ENCODE measurements at places on chromosomes 6 and 20. TPM values are rescaled to one million over a fixed set of nuclear protein-coding genes. Genes with fewer than 3 reads are reported as not detected.

The MLIP gene
- not detected for total RNA-seq

GRCh38 chr20:38216201-38216600 lies 44.3 kb downstream of the KIAA1755 start:
- no peaks in the 10 kb centered on the region for H3K27me3 ChIP-seq
- H3K4me1 ChIP-seq = peaks cover 4% of the 10 kb centered on the region
- no peak for DNase-seq

- no peaks in the 10 kb centered on the region for H3K4me1 ChIP-seq
- no peak overlapping the region for H3K4me3 ChIP-seq
- H3K27me3 ChIP-seq = no peaks in the 10 kb centered on the region
- no peaks in the 10 kb centered on the region for H3K36me3 ChIP-seq
These were observed 62.2 kb downstream of the RFPL4B start for GRCh38 chr6:112409311-112409710.

DNA sequence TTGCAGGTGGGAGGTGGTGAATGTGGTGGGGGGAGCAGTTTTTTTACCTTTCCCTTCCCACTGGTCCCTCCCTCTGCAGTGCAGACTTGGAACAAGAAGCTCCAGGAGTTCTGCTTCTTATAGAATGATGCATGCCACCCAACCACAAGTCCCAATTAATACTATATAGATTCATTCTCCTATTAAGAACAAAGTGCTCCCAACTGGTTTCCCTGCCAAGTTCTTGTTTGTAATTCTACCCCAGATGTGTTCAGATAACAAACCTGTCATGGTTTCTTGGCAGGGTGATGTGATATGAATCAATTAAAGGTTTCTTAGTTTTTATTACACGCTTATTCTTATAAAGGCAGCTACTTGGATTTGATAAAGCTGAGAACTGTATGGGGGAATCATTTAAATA lies 23.9 kb downstream of the HDDC2 start:
- no peak for DNase-seq
- H3K4me3 ChIP-seq = no peak overlapping the region
- H3K27me3 ChIP-seq = no peaks in the 10 kb centered on the region

DNA sequence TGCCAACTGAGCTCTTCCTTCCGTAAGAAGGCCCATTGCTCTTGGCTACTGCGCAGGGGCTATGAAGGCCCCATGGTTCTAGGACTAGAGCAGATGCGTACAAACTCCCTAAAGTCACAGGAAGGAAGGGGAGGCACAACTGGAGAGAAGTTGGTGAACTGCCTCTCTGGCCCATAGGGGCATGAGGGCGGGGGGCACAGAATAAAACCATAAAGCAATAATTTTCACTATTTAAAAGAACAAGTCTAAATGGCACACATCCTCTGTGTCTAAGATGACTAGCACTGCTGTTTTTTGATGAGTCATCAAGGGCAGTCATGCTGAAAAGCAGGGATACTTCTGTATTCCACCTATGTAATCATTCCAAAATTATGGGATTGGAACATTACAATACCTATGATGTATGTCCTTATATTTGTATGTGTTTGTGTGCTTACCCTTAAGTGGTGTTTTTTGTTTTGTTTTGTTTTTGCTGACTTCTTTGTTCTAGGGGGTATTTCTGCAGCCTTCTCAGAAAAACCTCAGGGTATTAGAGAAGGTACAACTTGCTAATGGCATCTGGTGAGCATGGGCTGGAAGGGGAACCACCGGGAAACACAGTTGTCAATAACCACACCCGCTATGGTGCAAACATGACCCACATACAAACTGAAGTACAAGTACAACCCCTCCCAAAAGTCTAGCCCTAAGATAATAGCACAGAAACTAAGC lies 36.9 kb downstream of the B4GALT5 start:
- H3K27me3 ChIP-seq = no peaks in the 10 kb centered on the region
- H3K4me3 ChIP-seq = no peak overlapping the region
- DNase-seq = no peak
- peaks cover 44% of the 10 kb centered on the region for H3K4me1 ChIP-seq

The MDFI gene
- not detected for total RNA-seq

- no peak for DNase-seq
- H3K27ac ChIP-seq = no peak overlapping the region
- H3K4me1 ChIP-seq = no peaks in the 10 kb centered on the region
- no peaks in the 10 kb centered on the region for H3K36me3 ChIP-seq
- H3K27me3 ChIP-seq = no peaks in the 10 kb centered on the region
- H3K4me3 ChIP-seq = no peak overlapping the region
These were observed 92.9 kb downstream of the TASP1 start for GRCh38 chr20:13545790-13546189.

DNA sequence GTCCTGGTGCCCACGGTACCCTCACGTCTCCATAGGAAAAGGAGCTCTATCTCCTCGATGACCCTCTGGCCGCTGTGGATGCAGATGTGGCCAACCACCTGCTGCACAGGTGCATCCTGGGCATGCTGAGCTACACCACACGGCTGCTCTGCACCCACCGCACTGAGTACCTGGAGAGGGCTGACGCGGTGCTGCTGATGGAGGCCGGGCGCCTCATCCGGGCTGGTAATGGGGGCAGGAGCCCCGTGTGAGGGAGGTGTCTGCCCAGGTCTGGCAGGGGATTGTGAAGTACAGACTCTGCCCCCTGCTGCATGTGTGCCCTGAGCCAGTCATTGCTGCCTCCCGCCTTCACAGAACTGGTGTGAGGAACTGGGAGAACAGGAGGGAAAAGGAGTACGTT lies 12.4 kb downstream of the DLK2 start:
- H3K27ac ChIP-seq = no peak overlapping the region
- H3K36me3 ChIP-seq = peaks cover 73% of the 10 kb centered on the region
- no peak overlapping the region for H3K4me3 ChIP-seq
- no peaks in the 10 kb centered on the region for H3K27me3 ChIP-seq

The PRRT1 gene
- 3.2 TPM for total RNA-seq

GRCh38 chr20:60192326-60192725 lies 234.1 kb downstream of the CDH26 start:
- no peak overlapping the region for H3K27ac ChIP-seq
- DNase-seq = no peak
- no peaks in the 10 kb centered on the region for H3K36me3 ChIP-seq
- H3K4me3 ChIP-seq = no peak overlapping the region
- no peaks in the 10 kb centered on the region for H3K27me3 ChIP-seq
- H3K4me1 ChIP-seq = no peaks in the 10 kb centered on the region

DNA sequence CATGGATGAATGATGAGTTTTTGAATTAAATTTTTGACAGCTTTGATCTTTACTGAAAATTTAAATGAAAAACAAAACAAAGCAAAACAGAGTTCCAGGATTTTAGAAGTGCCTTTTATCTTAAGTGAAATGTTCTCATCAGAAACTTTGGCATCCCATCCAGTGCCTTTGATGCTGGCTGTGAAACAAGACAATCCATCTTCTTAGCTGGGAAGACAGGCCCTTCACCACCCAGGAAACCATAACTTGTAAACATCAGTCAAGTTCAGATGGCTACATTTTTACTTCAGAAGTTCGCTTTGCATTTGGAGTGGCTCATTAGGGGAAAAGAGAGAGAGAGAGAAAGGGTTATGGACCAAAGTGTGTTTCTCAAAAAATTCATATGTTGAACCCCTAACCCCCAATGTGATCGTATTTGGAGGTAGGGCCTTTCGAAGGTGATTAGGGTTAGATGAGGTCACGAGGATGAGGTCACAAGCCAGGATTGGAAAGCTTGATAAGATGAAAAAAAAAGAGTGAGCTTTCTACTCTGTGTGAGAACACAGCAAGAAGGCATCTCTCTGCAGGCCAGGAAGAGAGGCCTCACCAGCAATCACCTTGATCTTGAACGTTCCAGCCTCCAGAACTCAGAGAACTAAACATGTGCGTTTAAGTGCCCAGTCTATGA lies 366.5 kb downstream of the PRKN start:
- no peak overlapping the region for H3K4me3 ChIP-seq
- H3K36me3 ChIP-seq = no peaks in the 10 kb centered on the region
- H3K27me3 ChIP-seq = no peaks in the 10 kb centered on the region
- no peak overlapping the region for H3K27ac ChIP-seq
- DNase-seq = no peak

- H3K4me1 ChIP-seq = no peaks in the 10 kb centered on the region
- no peak for DNase-seq
- H3K4me3 ChIP-seq = no peak overlapping the region
These were observed 481.6 kb downstream of the PRKN start for GRCh38 chr6:162245830-162246420.

DNA sequence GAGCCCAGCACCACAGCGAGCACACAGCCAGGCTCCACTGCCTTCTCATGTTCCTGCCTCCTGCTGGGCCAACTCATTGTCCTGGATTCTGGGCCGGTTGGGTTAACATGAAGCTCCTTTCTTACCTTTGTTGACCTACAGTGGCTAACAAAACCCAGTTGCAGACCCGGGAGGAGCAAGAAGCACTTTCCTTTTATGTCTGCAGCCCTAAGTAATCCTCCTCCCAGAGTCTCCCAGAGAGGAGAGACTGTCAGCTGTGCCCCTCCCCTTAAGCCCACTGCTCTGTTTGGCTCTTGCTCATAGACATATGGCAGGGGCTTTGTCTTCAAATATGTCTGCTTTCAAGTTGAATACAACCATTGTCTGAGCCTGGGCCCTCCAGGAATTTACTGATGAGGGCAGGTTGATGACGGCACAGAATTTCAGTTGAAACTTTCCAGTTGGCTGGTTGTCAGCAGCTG lies 55.2 kb downstream of the PSMB1 start:
- no peak for DNase-seq
- no peaks in the 10 kb centered on the region for H3K4me1 ChIP-seq
- no peak overlapping the region for H3K27ac ChIP-seq
- no peaks in the 10 kb centered on the region for H3K36me3 ChIP-seq
- no peak overlapping the region for H3K4me3 ChIP-seq

- no peak overlapping the region for H3K27ac ChIP-seq
- H3K4me3 ChIP-seq = no peak overlapping the region
- H3K36me3 ChIP-seq = no peaks in the 10 kb centered on the region
- DNase-seq = no peak
- no peaks in the 10 kb centered on the region for H3K27me3 ChIP-seq
These were observed 36.3 kb upstream of the DDR1 start for GRCh38 chr6:30847971-30848436.

DNA sequence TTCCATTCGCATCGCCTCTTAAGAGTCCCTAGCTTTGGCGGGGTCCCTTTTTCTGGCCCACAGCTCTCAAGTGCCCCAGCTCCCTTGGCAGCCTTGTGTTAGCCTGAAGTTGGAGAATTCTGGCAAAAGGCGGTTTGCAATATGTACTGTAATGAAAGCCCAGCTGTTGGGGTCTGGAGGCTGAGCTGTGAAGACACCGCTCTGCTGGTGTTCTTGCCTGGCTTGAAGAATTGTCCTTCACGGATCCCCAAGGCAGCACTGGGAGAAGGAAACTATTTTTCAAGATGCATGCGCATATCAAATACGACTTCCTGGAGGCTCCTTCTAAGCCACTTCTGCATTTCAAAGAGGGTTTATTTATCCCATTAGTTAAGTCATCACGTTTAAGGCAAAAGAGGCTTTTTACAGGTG lies 21.4 kb upstream of the CITED2 start:
- H3K27me3 ChIP-seq = no peaks in the 10 kb centered on the region
- DNase-seq = no peak
- H3K36me3 ChIP-seq = no peaks in the 10 kb centered on the region
- H3K27ac ChIP-seq = no peak overlapping the region

DNA sequence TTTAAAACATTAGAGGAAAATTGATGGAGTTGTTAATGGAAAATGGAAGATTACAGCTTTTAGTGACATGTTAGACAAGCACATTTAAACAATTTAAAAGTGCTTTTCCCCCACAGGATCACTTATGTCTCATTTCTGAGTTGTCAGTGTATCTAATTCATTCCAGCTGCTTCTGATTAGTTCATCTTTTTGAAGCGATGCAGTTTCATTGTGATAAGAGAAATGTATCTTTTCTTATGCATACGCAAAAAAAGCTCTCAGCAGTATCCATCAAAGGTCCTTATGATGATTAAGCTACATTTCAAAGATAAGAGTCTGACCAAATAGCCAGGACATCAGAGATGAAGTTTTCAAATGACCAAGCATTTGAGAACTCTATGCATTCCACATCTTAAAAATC lies 572.6 kb upstream of the SYNCRIP start:
- no peak overlapping the region for H3K27ac ChIP-seq
- H3K4me3 ChIP-seq = no peak overlapping the region

The PPP1R3G gene
- total RNA-seq = not detected

DNA sequence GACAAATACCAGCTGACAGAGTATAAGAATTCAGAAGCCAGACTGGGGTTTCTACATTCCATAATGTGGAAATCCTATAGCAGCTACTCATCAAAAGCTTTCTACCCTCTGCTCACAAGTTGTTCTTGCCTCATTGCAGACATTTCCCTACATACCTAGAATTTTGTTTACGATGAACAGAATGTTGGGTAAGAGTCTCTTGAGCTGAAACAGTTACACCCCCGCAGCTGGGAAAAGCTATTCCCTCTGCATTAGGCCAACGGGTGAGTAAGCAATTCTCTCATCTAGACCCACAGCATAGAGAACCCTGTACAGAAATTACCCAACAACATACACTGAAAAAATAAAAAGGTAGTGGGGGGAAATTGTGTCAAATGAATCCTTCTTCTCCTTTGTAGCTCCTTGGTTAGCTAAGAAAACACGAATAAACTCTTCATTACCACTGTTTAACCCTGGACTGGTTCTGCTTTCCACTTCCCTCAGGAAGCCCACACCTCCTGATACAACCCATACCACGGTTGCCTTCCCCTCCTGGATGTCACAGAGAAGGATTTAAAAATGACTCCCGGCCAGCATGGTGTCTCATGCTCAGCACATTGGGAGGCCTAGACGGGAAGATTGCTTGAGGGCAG lies 215.0 kb upstream of the SHLD1 start:
- no peaks in the 10 kb centered on the region for H3K27me3 ChIP-seq
- H3K36me3 ChIP-seq = no peaks in the 10 kb centered on the region
- no peaks in the 10 kb centered on the region for H3K4me1 ChIP-seq
- H3K27ac ChIP-seq = no peak overlapping the region
- DNase-seq = no peak

GRCh38 chr6:98560841-98561240 lies 273.5 kb upstream of the POU3F2 start:
- H3K4me3 ChIP-seq = no peak overlapping the region
- H3K27ac ChIP-seq = no peak overlapping the region

DNA sequence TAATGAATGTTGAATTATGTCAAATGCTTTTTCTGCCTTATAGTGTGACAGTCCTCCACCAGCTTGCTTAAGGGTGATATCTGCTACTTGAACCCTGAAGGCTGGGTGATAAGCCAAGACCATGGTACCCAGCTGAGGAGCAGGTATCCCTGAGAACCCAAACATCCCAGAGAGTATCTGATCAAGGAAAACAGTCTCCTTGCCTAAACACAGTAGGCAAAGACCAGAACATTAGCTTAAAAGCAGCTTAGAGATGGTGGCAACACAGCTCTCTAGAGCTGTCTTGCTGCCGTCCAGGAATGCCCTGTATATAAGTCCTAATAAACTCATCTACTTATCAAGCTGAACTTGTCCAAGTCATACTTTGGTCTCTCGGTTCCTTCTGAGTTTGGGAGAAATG lies 127.7 kb upstream of the PRSS16 start:
- no peaks in the 10 kb centered on the region for H3K27me3 ChIP-seq
- no peaks in the 10 kb centered on the region for H3K36me3 ChIP-seq
- H3K4me1 ChIP-seq = peaks cover 4% of the 10 kb centered on the region
- DNase-seq = no peak
- no peak overlapping the region for H3K27ac ChIP-seq

GRCh38 chr6:1597924-1598323 lies 11.8 kb upstream of the FOXC1 start:
- no peak for DNase-seq
- peaks cover 8% of the 10 kb centered on the region for H3K4me1 ChIP-seq
- H3K4me3 ChIP-seq = no peak overlapping the region
- no peak overlapping the region for H3K27ac ChIP-seq

GRCh38 chr6:83152913-83153312 lies 40.2 kb downstream of the PGM3 start:
- no peak for DNase-seq
- no peak overlapping the region for H3K4me3 ChIP-seq
- no peaks in the 10 kb centered on the region for H3K27me3 ChIP-seq
- no peak overlapping the region for H3K27ac ChIP-seq
- no peaks in the 10 kb centered on the region for H3K4me1 ChIP-seq

Data from CD4-positive, alpha-beta T cell (primary cell).